Activated CD4-positive, alpha-beta T cell treated with anti-CD3 and anti-CD28 coated beads, Interleukin-2, Interleukin-4, amounts not matched to agents 100 ng/mL and 50 ng/mL, durations not matched to agents 16 hours and 8 hours (primary cell): ENCODE measurements at places on chromosomes 6 and 20.

GRCh38 chr6:154112181-154112809 is 73.3 kb downstream of the OPRM1 start:
- DNase-seq: no peak

- DNase-seq: no peak
Measured at GRCh38 chr6:159985296-159985945, 16.5 kb downstream of the IGF2R start.

GRCh38 chr20:4721719-4722118 is at the start of gene PRND:
PRND (plus strand) TSS chr20:4721909; CDS start chr20:4724552, 2,643 bp downstream.
- DNase-seq: no peak

DNA sequence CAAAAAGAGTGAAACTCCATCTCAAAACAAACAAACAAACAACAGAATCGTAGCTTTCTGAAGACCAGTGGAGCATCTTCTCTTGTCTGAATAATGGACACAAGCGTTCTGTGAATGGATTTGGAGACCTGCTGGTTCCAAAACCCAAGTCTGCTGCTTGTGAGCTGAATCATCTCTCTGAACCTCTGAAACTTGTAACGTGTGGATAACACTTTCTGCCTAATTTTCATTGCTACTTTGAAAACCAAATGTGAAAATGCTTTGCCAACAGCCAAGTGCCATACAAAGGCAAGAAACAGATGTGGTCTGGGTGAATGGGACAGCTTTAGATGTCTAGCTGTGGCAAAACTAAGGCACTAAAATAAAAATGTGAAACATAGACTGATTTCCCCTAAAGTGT is 44.3 kb downstream of the PHACTR1 start:
- no peak for DNase-seq

DNA sequence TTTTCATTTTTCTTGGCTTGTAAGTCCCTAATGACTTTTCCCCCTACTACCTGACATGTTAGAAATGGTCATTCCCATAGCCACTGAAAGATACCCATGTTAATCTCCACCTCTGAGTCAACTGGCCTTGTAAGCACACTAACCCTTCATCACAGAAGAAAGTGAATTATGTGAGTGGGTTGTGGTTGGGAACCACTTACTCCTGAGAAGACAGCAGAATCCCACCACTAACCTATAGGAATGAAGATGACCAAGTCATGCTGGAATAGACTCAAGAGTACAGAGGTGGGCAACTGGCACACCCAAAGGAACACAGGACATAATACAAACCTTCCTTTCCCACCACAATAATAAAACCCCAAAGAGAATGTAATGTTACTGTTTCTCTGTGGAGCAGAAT is 30.1 kb downstream of the RAMACL start:
- DNase-seq: no peak
